Common myeloid progenitor, CD34-positive (primary cell): ENCODE measurements at places on chromosomes 12 and 14.

- no peak for DNase-seq
These were observed 2.4 kb downstream of the EAPP start for GRCh38 chr14:34536951-34537676.

DNA sequence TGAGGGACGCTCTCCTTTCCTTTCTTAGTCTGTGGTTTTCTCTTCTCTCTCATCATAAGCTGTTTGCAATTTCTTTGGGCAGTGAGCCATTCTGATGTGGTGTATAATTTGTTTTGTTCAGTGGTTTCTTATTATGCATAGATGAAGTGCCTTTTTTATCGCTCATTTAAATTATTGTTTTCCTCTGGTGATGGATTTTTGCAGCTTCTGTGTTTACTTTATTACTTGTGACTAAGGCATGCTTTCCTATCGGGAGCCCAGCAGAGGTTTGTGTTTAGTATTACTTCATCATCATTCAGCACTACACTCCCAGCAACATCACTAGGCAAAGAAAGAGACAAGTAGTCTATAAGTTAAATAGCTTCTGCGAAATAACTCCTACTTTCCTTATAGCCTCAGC lies 586.6 kb upstream of the NOVA1 start:
- no peak for DNase-seq

DNA sequence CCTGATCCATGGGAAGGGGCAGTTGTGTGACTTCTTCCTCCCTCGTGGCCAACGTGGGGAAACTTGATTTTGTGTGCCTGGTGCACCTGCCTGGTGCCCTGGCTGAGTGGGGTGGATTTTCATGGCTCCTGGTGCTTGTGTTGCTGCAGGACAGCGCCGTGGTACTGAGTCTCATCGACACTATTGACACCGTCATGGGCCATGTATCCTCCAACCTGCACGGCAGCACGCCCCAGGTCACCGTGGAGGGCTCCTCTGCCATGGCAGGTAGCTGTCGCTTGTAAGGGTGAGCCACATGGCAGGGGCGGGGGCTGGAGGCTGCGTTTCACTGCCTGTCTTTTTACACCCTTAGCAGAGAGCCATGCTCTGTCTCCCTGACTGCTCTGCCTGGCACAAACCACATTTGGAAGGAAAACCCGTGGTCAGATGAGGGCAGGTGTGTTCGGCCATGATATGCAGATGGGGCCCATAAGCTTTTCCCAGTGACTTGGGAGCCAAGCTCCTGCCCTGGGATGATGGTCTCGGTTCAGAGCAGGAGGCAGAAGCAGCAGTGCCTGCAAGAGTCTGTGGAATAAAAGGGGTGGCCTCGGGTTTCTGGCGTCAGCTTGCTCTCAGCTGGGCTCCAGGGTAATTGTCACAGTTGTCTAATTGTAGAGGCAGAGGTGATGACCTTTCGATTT lies 49.5 kb downstream of the ADGRD1 start:
- DNase-seq = no peak

DNA sequence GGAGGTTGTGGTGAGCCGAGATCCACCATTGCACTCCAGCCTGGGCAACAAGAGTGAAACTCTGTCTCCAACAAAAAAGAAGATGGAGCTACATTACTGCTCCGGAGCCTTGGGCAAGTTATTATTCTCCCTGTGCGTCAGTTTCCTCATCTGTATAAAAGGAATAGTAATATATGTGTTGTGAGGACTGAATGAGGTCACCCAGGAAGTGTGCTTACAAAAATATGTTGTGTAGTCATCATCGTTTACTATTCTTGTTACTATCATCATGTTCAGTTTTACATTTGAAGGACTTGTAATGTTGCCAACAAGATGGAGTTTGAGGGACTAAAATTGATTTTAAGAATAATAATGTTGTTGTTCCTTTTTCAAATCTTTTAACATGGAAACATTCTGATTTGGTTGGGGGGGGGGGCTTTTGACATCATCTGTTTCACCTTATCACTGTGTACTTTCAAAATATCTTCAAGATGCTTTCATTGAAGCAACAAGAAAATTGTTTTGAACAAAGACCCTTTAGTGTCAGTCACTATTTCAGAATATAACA lies 156.8 kb downstream of the PDE3A start:
- no peak for DNase-seq

DNA sequence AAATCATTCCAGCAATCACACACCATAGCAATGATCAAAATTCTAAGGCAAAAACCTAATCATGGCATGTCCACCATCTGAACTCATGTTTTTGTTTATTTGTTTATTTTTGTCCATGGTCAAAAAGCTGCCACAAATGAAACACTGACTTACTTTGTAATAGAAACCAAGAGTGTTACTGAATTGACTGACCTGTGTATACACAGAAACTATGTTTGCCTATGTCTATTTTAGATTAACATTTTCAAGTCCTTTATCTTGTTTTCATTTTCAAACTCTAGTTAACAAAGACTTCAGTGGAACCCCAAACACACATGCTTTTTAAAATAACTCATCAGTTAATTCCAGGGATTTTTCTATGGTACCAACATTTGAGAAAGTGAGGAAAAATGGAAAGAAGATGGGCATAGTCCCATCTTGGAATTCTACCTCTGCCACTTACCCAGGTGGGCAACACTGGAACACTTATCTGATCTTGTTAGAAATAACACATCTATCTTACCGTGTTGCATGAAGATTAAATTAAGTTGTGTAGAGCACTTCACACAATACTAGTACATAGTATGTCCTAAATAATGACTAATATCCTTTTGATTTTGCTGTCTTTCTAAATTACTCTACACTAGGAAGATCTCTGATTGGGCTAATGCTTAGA lies 6.4 kb downstream of the LUM start:
- DNase-seq = no peak

GRCh38 chr14:90458536-90458935 lies 61.7 kb downstream of the CALM1 start:
- no peak for DNase-seq
